Stimulated activated CD4-positive, alpha-beta T cell treated with anti-CD3 and anti-CD28 coated beads, Interleukin-1b, Interleukin-23, amount 100 ng/mL, for 1 hour (primary cell): ENCODE measurements at places on chromosomes 1 and 21.

GRCh38 chr1:213123536-213123935 is 72.5 kb downstream of the RPS6KC1 start:
- DNase-seq = no peak

GRCh38 chr1:42055061-42055460 is 98.1 kb upstream of the GUCA2B start:
- no peak for DNase-seq

GRCh38 chr1:189675712-189676244 is 801.9 kb downstream of the BRINP3 start:
- DNase-seq = no peak

- no peak for DNase-seq
Measured at GRCh38 chr1:172143384-172144055, 277.0 kb upstream of the C1orf105 start.

DNA sequence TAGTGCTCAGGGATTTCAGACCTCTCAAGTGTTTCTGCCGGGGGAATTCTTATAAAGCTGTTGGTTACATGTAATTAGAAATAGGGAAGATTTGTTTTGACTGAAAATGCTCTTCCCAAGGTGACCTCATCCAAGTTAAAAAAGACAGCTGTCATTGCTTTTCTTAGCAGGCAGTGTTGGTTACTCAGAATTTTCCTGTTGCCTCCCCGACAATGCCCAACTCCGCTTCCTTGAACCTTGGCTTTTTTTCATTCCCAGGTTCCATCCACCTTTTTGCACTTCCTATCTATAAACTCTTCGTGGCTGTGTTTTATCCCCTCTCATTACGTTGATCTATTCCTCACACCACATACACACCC is 825 bp upstream of the DPH5 start:
- DNase-seq = no peak

- DNase-seq = no peak
Measured at GRCh38 chr1:121459235-121459634, 274.5 kb downstream of the SRGAP2C start.

DNA sequence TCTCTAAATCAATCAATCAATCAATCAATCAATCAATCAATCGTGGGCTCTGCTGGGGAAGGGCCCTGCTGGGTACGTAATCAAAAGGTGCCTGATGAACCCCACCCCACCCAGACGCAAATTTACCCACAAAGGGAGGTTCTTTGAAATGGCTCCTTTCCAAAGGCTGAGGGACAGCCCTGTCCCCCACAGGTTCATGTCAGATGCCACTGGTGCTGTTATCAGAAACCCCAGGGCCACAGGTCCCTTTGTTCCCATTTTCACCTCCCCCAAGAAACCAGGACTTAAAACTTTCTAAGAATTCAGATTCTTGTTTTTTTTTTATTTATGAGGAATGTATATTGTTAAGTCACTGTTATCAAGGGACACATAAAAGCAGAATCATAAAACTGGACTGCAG is 14.2 kb downstream of the CHRNB2 start:
- DNase-seq = no peak

GRCh38 chr1:232291261-232291660 is 338.7 kb downstream of the SIPA1L2 start:
- DNase-seq = no peak

- no peak for DNase-seq
Measured at GRCh38 chr1:197269053-197269452, 1.0 kb downstream of the CRB1 start.

- DNase-seq = no peak
Measured at GRCh38 chr1:11759791-11760190, 2.2 kb upstream of the C1orf167 start.

- DNase-seq = no peak
Measured at GRCh38 chr1:212430416-212430815, 2.3 kb upstream of the NENF start.

DNA sequence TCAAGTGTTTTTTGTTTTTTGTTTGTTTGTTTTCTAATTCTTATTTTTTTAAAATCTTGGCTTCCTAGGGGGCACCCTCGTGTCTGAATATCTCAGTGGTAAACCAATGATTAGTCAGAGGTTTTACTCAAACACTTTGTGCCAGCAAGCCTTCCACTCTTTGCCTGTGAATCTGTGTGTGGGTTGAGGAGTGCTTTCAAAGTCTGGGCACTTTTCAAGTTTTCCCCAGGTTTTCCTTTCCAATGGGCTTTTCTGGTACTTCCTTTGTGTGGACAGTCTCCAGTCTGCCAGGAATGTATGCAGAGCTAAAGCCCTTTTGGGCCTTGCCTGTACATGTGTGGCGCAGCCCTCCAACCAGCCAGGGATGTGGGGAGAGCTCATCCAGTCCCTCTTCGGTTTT is 9.7 kb upstream of the PPIE start:
- DNase-seq = no peak

DNA sequence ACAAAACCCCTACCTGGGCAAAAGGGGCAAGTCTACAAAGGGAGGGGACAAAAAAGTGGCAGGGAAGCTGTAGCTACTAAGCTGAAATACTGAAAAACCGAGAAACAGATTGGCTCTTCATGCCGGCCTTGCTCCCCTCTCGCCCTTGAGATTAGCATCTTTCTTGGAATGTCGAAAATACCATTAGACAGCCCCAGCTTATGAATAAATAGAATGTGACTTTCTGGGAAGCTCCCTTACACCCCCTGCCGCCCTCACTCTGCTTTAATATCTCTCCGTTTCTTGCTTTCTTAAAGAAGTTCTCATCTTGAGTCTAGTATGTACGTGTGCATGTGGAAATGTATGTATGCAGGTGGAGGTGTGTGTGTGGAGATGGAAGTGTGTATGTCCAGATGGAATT is 14.1 kb downstream of the TRAF3IP3 start:
- no peak for DNase-seq

GRCh38 chr1:36436821-36437220 is 13.4 kb downstream of the OSCP1 start:
- DNase-seq = no peak

GRCh38 chr1:53015508-53015860 is 46.5 kb upstream of the PODN start:
- DNase-seq = no peak

GRCh38 chr1:177246710-177247580 is 76.2 kb downstream of the BRINP2 start:
- no peak for DNase-seq

DNA sequence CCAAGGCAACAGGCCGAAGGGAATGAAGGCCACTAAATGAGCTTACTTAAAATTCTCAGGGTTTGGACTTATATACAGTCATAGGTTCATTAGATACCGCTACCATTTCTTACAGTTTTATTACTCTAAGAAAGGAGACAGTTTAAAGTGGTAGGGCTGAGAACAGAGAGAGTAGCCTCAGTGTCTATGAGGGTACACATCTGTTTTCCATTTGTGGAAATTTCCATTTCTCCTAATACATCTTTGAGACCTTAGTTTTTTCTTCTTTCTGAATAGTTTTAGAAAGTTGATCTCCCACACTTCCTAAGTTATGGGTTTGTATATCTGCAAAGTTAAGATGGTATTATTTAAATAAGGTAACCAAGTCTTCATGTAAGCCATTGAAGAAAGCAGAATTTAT is 1279.1 kb downstream of the NCAM2 start:
- DNase-seq = no peak

DNA sequence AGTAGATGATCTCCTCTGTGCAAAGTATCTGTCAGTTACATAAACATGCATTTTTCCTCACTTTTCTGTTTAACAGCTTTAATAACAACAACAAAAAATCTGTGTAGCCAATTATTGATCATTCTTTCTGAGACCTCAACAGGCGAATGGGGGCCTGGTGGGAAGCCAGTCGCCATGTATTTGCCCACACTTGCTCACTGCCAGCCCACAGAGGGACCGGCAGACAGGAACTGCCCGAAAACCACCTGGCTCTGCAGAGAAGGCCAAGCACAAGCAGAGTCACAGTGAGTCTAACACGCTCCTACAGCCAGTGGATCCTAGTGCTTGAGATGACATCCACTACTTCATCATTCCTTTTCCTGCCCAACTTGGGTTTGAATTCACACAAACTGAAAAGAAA is 56.1 kb downstream of the NPHP4 start:
- no peak for DNase-seq

- no peak for DNase-seq
Measured at GRCh38 chr1:234533034-234533891, 54.3 kb upstream of the TARBP1 start.

GRCh38 chr1:156896490-156897033 is 3.0 kb downstream of the PEAR1 start:
- no peak for DNase-seq

DNA sequence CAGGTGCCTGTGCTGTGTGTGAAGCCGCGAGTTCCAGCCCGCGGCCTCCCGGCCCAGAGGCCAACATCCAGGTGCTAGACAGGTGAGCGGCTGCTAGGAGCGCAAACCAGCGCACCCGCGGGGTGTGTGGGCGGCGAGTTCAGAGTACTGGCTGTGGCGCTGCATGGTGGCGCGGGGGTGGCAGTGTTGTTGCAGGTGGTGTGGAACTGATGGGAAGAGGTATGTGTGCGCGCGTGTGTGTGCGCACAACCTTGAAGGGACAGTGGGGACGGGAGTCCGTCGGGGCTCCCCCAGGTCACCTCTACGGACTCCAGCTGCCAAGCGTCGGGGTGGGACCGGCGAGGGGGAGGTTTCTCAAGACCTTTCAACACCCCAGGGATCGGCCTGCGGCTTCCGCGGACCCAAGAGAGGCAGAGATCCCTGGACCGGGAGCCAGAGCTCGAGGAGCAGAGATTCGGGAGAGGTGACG is 433 bp upstream of the DMBX1 start:
- no peak for DNase-seq

- no peak for DNase-seq
Measured at GRCh38 chr1:31951276-31951675, 13.1 kb upstream of the PTP4A2 start.

DNA sequence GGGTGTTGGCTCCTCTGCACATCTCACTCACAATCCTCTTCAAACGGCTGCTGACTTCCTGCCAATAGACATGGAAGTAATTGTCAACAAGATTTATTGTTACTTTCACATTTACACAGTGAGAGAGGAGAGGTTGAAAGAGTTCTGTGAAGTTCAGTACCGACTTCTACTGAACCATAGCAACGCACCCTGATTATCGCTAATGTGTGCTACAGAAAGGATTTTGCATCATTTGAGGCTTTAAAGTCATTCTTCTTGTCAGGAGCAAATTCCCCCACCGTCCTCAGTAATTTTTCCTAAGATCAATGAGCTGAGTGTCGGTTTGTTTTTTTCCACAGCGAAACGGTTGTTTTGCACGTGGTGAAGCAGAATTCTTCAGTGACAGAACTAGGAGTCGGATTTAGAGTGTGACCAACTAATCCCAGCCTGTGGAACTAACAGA is 361.0 kb downstream of the ADGRL2 start:
- no peak for DNase-seq

- DNase-seq = no peak
Measured at GRCh38 chr1:226687426-226687825, 51.7 kb downstream of the ITPKB start.

- no peak for DNase-seq
Measured at GRCh38 chr1:156510709-156511108, 10.1 kb upstream of the MEF2D start.

- DNase-seq = no peak
Measured at GRCh38 chr1:53298045-53298637, 29.7 kb downstream of the LRP8 start.

GRCh38 chr1:41192456-41193178 is 49.5 kb downstream of the SCMH1 start:
- no peak for DNase-seq

DNA sequence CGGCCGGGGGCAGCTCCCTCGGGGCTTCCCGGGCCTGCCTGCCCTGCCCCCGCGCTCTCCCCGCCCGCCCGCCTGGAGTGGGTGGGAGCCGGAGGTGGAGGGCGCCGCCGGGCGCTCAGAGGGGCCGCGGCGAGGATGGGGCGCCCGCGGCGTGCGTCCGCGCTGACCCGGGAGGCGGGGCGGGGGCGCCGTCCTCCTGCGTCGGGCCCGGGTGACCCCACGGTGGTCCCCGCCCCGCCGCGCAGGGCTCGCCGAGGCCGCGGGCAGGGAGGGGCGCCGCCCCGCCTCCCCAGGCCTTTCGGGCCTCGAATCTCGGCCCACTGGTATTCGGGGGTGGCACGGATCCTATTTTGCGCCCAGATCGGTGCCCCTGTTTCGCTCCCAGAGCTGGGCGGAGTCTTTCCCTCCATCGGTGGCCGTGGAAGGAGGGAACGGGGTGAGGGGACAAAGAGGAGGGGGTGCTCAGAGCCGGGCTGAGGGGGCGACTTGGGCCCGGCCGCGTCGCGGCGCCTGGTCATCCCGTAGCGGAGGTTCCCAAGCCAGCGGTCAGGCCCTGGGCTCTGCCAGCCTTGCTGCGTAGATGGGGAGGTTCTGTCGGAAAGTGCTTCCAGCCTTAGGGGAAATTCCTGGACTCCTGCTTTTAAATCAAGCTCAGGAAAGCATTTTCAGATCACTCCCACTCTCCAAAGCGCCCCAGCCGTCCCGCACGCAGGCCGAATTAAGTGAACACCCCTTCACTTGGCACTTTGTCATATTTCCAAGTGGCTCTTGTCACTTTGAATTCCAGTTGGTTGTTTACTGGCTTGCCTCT is 545 bp downstream of the PATJ start:
- no peak for DNase-seq

DNA sequence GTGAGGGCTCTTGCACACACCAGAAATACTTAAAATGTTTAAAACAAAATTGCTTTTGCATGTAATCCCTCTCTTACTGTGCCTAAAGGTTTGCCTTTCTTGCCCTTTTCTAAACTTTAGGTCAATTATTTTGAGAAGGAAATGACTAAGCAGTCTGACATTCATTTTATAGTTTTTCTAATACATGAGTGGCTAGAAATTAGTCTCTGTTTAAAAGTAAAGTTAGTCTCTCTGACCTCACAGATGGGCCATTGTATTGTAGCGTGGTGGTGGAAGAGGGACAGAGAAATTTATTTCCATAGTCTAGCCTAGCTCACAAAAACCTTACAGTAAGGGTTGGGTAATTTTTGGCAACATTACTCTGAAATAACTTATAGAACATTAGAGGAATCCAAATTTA is 3.6 kb upstream of the COL11A1 start:
- no peak for DNase-seq

GRCh38 chr1:109897259-109897955 is 13.2 kb upstream of the CSF1 start:
- no peak for DNase-seq

- DNase-seq = no peak
Measured at GRCh38 chr1:167169642-167170041, 51.0 kb upstream of the POU2F1 start.

- DNase-seq = no peak
Measured at GRCh38 chr1:241012708-241013340, 344.2 kb downstream of the RGS7 start.
